ENCODE measurements at places on chromosomes 16 and 17.

DNA sequence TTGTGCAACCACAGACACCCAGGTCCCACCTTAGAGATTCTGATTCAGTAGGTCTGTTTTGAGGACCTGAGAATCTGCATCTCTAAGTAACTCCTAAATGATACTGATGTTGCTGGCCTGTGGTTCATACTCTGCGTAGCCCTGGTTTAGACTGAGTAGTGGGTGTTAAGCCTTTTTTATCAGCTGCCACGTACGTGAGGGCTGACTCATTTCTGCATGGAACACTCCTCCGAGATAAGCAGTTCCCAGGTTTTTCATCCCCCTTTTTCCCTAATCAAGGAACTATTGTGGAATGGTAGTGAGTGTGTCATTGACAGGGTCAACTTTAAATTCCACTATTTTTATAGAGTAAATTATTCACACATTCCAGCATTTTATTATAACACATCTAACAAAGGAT lies 26.1 kb downstream of the CDRT4 start:
- DNase-seq, result peak; percentile 88

DNA sequence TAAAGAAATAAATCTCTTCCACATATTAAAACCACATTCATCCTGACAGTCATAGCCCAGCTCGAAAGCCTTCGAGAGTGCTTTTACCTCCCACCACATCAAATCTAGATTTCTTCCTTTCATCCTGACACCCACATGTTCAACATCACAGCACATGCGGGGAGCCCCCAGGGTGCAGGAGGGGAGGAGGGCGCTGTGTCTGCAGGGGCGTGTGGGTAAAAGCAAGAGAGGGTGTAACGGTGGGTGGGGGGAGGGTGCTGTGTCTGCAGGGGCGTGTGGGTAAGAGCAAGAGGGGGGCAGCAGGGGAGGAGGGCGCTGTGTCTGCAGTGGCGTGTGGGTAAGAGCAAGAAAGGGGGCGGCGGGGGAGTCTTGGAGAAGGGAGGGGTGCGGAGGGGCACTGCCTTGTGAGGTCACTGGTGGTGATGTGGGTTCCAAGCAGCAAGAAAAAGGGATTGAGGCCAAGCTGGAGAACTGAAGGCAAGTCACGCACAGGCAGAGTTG lies 34.7 kb downstream of the ADCY9 start:
- DNase-seq, result no peak

DNA sequence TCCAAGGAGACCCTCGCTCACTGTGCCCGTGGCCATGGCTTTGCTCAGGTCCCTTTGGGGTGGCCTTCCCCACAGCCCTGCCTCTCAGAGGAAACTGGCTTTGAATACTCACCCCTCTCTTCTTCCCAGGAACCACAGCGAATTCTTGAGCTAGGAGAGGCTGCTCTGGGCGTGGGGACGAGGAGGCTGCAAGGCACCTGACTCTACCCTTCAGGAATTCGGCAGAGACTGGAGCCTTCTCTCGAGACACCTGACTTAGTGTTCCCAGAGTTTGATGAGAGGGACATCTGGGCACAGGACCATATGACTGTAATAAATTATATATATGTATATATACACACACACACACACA lies 6.2 kb downstream of the LLGL2 start:
- no peak for DNase-seq

GRCh38 chr16:81204798-81205680 lies 33.5 kb upstream of the BCO1 start:
- peak; percentile 45 for DNase-seq

DNA sequence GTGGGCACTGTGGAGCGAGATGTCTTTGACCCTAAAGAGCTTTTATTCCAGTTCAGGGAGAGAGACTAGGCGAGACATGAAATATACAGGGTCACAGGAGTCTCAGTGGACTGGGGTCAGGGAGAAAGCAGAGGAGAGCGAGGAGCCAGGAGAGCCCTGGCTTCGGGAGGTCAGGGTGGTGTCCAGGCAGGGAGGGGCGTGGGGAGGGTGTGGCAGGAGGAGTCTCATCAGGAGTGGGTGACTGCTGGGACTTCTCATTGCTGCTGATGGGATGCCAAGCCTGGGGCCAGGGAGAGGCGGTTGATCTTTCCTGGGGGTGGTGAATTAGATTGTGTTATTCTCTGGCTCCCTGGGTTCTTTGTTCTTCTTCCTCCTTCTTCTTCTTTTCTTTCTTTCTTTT lies 22.4 kb upstream of the USP7 start:
- DNase-seq, result no peak

DNA sequence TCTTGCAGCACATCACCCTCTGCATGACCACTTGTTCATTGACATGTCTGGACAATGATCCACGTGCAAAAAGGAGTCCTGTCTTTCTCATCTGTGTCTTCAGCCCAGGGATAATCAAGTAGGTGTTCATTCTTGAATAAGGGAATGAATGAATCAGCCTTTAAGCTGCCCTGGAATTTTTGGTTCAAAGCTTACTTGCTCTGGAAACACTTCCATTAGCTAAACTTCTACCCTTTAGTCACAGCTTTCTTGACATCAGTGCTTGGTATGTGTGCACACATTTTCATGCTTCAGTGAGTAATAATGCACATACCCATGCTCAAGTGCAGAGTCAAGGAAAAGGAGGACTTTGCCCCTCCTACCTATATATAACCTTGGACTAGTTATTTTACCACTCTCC lies 103.0 kb upstream of the CDH13 start:
- DNase-seq, result peak; percentile 29

DNA sequence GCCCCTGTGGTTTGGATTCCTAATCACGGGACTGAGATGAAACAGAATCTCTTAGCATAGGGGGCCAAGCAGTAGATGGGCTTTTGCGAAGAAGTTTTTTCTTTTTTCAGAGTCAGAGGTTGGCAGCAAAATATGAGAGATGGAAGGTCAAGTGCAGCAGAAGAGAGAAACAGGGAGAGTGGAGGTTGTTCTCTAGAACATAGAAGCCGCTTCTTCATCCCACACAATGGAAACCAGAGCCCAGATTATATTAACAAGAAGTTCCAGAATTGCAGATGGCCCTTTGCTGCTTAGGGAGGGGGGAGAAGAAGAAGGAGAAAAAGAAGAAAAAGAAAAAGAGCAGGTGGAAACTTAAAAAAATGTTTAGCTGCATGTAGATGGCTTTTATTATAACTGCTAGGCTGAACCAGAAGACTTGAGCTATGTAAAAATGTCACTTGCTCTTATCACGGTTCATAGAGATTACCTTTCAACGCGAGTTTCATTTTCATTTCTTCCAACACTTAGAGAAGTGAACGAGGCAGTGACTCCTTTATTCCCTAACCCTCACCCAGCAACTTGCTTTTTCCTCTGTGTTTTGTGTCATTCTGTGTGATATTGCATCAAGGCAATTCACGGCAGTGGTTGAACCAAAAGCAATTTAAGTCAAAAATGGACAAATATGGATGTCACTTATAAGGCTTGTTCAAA lies 737.5 kb downstream of the WWOX start:
- no peak for DNase-seq

DNA sequence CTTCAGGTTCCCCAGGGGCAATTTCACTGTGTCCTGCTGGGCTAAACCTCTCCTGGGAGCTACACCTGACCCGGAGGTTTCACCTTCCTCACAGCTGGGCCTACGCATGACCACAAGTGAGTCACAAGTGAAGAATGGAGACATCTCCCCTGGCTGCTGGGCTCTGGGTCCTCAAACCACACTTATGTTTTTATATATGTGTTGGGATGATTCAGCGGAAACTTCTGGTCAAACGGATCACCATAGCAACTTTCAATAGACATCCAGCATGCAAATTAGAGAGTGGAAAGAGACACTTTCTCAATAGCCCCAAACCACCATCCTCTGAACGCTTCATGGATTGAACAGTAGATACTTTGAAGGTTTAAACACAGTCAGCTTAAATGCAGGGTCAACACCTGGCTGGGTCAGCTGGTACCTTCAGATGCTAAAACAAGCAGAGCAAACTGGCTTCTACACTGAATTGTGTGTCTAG lies 28.0 kb upstream of the MAF start:
- DNase-seq, result peak; percentile 95

GRCh38 chr17:31488264-31488981 lies 96.9 kb downstream of the RAB11FIP4 start:
- DNase-seq, result no peak
